ENCODE measurements at places on chromosomes 12 and 14.

DNA sequence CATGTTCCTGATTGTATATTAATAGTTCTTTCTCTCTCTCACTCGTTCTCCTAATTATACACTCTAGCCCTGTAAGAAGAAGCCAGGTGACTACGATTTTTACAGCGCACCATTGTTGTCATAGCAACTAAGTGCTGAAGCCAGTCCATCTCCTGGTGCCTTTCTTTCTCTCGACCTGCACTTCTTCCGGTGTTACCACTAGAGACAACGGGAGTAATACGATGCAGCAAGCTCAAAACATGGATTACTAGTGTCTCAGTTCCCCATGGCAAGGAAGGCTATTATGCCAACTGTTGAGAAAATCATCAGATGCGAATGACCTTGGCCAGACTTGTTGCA, 40.8 kb upstream of the DCD start:
- DNase-seq: no peak

DNA sequence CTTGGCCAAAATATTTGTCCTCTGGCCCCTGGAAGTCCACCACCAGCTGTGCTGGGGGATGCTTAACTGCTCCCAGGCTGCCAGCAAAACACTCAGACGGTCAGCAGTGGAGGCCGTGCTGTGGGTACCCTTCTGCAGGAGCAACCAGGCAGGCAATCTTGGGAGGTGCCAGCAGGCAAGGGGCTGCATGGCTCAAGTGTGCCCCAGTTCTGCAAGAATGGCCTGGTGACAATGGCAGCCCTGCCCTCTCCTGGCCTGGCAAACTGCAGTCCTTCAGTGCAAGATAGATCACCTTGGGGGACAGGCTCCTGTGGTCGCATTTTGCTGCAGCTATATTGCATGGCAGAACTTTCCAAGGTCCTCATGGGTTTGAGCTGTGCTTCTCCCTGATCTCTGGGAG, 728.3 kb downstream of the TMTC2 start:
- DNase-seq: no peak

DNA sequence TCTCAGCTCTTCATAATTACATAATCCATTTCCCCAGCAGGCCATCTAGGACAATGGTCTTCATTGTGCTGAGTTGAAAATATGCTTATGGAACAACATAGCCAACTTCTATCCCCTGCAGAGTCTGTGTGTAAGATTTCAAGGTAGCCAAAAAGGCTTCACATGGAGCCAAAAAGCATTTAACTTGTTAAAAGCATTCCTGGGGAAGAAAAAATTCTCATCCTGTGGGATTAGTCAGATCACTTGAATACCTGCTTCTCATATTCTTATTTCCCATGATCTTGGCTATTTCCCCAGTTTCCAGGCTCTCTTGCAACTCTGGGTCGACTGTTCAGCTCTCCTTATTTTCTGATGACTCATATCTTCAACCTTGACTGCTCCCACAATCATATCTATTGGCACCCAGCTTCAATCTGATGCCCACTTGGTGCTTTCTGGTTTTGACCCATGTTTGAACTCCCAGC, 178.9 kb downstream of the KLHL28 start:
- DNase-seq: no peak

- no peak for DNase-seq
Observed at GRCh38 chr12:124655048-124655697, 87.8 kb upstream of the NCOR2 start.

- DNase-seq: no peak
Observed at GRCh38 chr12:115267464-115267863, 583.5 kb upstream of the TBX3 start.

- DNase-seq: no peak
Observed at GRCh38 chr14:23446291-23446851, 10.9 kb upstream of the MYH7 start.

DNA sequence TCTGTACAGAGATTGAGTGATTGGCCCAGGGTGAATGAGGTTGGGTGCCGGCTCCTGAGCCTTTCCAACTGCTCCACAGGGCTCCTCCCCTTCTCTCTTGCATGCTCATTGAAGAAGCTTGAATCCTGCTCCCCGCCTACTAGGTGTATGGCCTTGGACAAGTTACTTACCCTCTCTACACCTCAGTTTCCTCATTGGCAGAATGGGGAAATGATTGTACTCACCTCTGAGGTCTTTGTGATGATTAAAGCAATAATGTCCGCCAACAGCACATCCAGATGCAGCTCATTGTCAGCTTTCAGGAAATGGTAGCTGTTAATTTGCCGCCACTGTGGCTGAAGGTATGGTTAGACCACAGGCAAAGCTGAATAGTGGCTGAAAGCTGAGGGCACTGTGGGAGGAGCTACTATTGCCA, 174.1 kb downstream of the CRADD start:
- DNase-seq: no peak

DNA sequence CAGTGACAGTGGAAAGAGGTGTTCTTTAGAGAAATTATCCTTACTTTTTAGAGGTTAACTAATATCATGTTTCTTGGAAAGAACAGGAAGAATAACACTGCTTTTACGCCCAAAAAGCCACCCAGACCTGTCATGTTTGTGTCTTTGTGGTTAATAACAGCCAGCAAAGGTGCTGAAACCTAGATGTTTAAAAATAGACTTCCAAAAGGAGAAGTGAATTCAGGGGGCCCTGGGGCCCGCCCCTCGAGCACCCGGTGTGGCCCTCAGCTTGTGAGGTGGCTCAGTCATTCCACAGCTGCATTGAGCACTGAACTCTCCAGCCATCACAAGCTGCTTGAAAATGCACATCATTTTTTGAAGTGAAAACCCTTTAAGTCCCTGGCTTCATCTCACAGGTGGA, 20.8 kb upstream of the AMN start:
- DNase-seq: no peak

DNA sequence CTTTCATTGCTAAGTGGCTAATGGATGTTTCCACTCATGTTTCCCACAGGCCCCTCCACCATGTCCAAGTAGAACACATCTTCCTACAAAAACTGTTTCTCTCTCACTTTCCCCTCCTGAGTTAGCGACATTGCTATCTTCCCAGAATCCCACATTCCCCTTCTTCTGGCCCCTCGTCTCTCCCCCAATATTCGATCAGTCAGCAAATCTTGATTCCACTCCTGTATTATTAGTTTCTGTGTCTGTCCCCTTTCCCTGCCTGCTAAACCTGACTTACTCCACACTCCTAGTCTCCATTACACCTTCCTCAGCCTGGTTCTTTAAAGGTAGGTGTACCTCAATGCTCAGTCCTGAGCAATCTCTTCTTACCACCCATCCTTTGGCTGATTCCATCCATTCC, 19.3 kb upstream of the SAMD4A start:
- DNase-seq: no peak

GRCh38 chr14:68516342-68516741, 276.5 kb downstream of the ZFP36L1 start:
- no peak for DNase-seq

DNA sequence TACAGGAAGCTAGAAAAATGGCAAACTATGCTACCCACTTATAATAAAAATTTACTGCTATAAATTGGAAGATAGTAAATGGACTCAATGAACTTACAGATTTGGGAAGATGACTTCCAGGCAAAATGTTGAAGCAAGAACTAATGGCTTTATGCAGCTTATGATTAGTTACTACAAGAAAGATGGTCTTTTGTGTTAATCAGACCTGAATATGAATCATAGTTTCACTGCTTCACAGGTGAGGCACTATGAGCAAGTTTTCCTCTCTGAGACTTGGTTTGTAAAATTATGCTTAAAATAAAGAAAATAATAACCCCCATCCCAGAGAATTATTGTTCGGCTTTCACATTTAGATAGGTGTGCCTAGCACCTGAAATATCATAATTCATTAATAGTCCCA, 19.8 kb upstream of the DCN start:
- DNase-seq: no peak

GRCh38 chr12:11674894-11675390, 25.5 kb downstream of the ETV6 start:
- DNase-seq: no peak

DNA sequence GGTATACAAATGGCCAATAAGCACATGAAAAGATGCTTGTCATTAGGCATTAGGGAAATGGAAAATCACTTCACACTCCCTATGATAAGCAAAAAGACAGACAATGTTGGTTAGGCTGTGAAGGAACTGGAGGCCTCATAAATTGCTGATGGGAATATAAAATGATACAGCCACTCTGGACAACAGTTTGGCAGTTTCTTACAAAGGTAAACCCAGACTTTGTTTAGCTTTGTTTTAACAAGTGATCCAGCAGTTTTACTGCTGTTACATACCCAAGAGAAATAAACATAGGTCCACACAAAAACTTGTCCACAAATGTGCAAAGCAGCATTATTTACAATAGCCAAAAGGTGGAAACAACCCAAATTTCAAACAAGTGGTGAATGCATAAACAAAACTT, 5.4 kb downstream of the RPS6KA5 start:
- no peak for DNase-seq

GRCh38 chr12:7017870-7018349, 366 bp downstream of the LPCAT3 start:
- no peak for DNase-seq

DNA sequence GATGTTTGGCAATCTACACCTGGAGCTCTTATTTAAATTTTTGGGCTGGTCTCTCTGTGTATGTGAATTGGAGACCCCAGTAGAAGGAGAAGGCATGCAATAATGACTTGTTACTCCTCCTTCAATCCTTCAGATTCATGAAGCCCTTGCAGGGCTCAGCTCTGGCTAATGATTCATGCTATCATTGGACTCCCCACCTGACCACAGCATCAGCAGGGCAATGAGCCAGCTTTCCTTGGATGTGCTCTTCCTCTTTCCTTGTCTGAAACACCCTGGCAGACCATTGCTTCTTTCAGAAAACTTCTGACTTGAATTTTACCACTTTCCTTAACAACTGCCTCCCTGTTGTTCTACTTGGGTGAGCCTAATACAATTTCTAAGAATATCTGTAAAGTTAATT, 1019.2 kb downstream of the AACS start:
- no peak for DNase-seq

DNA sequence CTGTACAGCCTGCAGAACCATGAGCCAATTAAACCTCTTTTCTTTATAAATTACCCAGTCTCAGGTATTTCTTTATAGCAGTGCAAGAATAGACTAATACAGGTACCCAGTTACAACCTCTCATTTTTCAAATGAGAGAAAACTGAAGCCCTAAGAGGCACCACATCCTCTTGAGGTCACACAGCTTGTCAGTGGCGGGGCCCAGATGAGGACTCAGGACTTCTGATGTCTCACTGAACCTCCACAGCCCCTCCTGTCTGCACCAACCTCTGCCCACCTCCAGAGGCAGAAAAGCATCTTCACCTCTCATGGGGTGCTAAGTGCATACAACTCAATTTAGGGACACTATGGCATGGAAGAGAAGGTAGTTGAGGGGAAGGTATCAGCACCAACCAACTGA, 120.7 kb downstream of the CRACR2A start:
- DNase-seq: no peak

- no peak for DNase-seq
Observed at GRCh38 chr14:35975814-35976213, 149.7 kb downstream of the BRMS1L start.

DNA sequence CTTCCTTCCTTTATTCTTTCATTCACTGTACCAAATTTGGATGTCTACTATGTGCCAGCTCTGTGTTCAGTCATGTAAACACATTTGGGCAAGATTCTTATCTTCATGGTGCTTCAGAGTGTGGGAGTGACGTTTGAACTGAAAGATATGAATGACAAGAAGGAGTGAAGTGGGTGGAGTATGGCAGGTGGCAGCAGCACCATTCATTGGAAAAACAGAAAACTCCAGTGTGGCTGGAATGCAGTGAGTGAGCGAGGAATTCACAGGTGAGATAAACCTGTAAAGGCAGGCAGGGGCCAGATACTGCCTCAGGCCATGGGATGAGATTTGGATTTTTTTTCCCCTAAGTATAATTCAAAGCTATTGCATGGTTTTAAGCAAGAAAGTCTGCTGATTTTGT, 140.7 kb upstream of the CCDC198 start:
- no peak for DNase-seq

- DNase-seq: no peak
Observed at GRCh38 chr12:71155225-71155624, 2.6 kb downstream of the TSPAN8 start.

GRCh38 chr12:16670456-16671050, 64.6 kb upstream of the LMO3 start:
- DNase-seq: no peak

- DNase-seq: no peak
Observed at GRCh38 chr12:116153113-116153512, 124.4 kb downstream of the MED13L start.

DNA sequence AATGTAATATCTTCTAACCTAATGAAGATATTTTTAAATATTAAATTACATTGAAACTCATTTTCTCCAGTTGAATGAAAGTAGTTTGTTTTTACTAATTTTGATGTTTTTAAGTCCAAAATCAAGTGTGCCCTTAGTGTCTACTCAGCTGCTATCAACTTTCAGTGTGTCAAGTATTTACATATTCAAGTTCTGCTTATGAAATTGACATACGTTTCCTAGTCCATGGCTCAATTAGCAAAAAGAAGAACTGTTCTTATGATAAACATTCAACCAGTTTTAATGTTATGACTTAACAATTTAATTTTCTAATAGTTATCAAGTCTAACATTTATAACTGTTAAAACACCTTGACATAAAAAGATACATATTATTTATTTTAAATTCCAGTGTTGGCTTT, 137.1 kb downstream of the DUSP6 start:
- no peak for DNase-seq

- DNase-seq: no peak
Observed at GRCh38 chr12:4106621-4107020, 166.9 kb upstream of the CCND2 start.

- DNase-seq: peak; percentile 29
Observed at GRCh38 chr14:94483729-94484275, 7.8 kb upstream of the SERPINA9 start.

DNA sequence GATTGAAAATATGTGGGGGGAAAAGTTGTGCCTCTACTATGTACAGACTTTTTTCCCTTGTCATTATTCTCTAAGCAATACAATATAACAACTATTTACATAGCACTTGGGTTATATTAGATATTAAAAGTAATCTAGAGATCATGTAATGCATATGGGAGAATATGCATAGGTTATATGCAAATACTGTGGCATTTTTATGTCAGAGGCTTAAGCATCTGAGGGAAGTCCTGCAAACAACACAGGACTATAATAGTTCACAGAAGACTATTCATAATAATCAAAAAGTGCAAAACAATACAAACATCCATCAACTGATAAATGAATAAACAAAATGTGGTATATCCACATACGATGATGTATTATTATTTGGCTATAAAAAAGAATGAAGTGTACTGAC, 33.7 kb downstream of the YAF2 start:
- no peak for DNase-seq

- no peak for DNase-seq
Observed at GRCh38 chr14:32021341-32021740, 55.8 kb upstream of the ARHGAP5 start.

GRCh38 chr14:70988452-70988851, 81.2 kb downstream of the PCNX1 start:
- DNase-seq: no peak

DNA sequence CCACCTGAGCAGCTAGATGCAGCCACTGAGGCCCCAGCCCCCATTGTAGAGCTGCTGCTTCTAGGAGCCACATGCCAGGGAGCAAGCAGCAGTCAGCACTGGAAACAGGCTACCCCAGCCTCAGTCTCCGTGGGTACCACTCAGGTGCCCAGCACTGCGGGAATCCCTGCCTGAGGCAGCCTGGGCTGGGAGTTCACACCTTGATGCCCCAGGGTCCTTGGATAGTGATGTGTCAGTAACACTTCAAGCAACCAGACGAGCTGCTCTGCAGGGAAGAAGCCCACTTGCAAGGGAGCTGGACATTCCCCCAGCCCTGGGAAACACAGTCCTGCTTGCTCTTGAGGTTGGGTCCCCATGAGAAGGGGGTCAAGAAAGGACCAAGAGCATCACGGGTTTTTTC, 90.7 kb downstream of the ZFP36L1 start:
- no peak for DNase-seq

Data from HTR-8/SVneo (cell line).